ENCODE measurements at places on chromosomes 11 and 22. TPM values are rescaled to one million over a fixed set of nuclear protein-coding genes. Genes with fewer than 3 reads are reported as not detected.

The SSTR3 gene
- total RNA-seq = under 0.01 TPM

The OR8B12 gene
- not detected for total RNA-seq

The TTC36 gene
- total RNA-seq = 3.7 TPM

The MGAT3 gene
- total RNA-seq = 25.6 TPM

The TRIM6 gene
- total RNA-seq = 0.25 TPM

The SERPIND1 gene
- total RNA-seq = 8.6 TPM

The PTPRCAP gene
- total RNA-seq = not detected

The TPBGL gene
- not detected for total RNA-seq

The PANX2 gene
- 3.2 TPM for total RNA-seq

The MRGPRX4 gene
- total RNA-seq = not detected

The GRM5 gene
- total RNA-seq = 141 TPM

The TRIM66 gene
- total RNA-seq = 1.2 TPM

The TBCEL gene
- total RNA-seq = 27.8 TPM

The NAALAD2 gene
- 6.4 TPM for total RNA-seq

The GDPD5 gene
- total RNA-seq = 9.6 TPM

The TMPRSS13 gene
- 0.25 TPM for total RNA-seq
